ENCODE measurements at places on chromosomes 12 and 14.

DNA sequence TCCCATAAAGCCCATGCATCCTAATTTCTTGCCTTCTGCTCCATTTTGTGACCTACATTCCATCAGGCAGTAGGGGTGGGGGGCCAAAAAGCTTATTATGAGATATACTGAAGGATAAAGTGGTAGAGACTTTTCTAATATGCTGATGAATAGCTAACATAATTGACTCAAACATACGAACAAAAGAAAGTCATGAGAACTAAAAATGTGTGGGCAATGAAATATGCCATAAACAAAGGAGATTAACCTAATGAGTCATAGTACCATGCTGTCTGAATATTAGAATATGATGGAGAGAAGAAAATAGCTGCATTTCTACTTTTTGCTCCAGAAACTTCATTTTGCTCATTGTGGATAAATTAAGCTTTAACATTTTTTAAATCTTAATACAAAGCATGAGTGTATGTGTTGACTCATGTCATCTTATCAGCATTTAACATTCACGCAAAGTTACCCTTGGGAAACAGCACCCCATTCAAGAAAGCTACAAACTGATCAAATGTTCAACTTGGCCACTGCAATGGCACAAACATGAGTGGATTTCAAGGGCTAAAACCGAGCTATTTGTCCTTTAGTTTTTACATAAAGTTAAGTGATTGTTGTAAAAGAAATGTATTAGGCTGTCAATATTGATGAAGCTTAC lies 64.0 kb upstream of the DIO2 start:
- DNase-seq, result no peak

DNA sequence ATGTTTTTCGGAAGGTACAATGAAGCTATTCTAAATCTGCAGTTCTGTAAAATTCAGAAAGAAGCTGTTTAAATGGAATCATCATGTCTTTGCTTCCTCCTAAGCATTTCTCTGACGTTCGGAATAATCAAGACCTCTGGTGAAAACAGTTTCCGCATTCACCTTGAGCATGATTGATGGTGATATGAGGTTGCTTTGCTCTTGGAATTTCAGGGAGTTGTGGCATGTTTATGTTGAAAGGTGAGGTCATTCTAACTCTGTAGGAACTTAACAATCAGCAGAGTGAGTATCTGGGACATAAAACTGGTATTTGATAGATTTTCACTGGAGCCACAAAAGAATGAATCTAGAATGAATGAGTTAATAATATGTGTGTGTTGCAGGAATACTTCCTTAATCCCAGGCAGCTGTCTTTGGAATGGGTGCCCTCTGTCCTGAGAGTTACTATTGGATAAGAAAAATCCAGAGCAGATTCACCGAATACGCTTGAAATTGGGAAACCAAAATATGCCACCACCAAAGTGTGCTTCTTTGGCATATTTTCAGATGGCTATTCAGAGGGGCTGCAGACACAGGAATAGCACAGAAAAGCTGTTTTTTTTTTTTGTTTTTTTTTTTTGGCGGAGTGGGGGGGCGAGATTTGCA lies 599.1 kb downstream of the CCER1 start:
- no peak for DNase-seq

- DNase-seq, result no peak
These were observed 39.1 kb upstream of the PNMA1 start for GRCh38 chr14:73753124-73753886.

- DNase-seq, result no peak
These were observed 260.3 kb downstream of the VRK1 start for GRCh38 chr14:97057238-97058073.

GRCh38 chr12:115752913-115753726 lies 524.4 kb downstream of the MED13L start:
- DNase-seq, result no peak

- no peak for DNase-seq
These were observed 240.5 kb downstream of the ADGRD1 start for GRCh38 chr12:131194166-131194565.

DNA sequence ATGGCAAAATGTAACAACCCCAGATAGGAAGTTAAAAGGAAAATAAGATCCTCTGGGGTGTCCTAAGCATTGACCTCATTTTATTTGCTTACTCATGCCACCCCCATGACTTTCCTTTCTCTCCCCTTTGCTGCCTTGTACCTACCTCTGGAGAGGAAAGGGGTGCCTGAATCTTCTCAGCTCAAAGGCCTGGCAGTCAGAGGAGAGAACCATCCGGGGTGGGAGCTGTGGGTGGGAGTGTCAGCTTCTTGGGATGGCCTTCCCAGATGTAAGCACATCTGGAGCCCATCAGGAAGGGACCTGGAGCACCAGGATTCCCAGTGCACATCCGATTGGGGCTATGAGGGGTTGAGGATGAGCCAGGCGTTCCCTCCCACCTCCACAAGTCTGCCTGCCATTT lies 5.2 kb upstream of the ITGA5 start:
- no peak for DNase-seq

DNA sequence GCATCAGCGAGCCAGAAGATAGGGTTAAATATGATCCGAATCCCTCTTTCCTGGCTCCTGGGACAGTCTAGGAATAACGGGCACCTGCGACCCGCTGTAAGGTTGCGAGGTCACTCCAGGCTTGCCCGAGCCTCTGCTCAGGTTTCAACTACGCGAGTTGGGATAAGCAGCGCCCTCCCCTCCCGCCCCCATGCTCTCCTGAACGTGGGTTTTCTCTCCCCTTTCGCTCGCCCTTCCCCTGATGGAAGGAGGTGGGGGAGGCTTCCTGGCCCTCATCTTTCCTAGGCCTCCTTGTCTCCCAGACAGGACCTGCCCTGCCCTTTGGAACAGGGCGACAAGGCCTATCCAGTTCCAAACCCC lies 753 bp upstream of the ATP5MC2 start:
- no peak for DNase-seq

- no peak for DNase-seq
These were observed 7.6 kb upstream of the REP15 start for GRCh38 chr12:27688671-27689070.

DNA sequence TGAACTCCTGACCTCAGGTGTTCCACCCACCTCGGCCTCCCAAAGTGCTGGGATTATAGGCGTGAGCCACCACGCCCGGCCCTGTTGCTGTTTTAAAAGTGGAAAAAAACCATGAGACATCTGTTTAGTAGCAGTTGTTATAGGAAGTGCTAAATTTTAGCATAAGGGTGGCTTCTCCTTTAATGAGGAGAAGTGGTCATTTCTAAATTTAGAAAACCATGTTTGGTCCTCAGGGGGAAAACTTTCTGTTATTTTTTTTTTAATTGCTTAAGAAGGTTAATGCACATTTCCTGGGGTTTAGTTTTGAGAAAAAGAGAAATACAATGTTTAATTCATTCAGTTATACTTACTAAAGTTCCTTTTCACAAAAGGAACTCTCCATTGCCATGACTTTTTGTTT lies 102.1 kb downstream of the MYRFL start:
- DNase-seq, result no peak

GRCh38 chr14:23187925-23188324 lies 4.5 kb upstream of the SLC7A8 start:
- DNase-seq, result no peak

GRCh38 chr12:2481951-2482350 lies 312.8 kb upstream of the FKBP4 start:
- no peak for DNase-seq

DNA sequence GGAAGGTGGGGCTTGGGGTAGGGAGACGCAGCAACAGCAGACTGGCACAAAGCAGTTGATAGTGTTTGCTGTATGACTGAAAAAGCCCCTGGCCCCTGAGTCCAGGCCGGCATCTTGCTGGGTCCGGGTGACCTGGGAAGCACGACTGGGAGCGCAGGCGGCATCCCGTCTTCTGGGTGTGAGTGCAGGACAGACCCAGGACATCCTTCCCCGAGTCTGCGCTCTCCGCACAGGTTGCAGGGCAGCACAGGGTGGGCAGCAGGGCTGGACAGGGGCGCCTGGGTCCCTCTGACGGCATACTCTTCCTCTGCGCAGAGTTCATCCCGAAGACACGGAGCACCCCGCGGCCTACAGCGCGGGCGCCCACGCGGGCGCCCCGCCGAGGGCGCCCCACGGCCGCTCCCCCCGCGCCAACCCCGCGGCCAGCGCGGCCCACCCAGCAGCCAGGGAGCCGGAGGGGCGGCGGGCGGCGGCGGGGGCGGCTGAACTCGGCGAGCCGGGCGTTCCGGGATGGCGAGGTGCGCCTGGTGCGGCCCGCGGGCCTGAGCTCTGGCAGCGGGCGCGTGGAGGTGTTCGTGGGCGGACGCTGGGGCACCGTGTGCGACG lies 9.2 kb upstream of the CYP46A1 start:
- no peak for DNase-seq

DNA sequence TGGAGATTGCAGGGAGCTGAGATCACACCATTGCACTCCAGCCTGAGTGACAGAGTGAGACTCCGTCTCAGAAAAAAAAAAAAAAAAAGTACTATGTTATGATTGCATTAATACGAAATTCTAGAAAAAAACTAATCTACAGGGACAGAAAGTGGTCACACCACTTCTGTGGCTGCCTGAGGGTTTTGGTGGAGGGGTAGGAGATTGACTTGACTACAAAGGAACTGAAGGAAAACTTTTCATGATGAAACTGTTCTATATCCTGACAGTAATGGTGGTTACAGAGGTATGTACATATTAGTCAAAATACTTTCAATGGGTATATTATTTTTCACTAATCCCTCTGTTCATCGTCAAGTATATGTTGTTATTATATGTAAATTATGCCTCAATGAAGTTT lies 42.1 kb downstream of the FOXN3 start:
- no peak for DNase-seq

DNA sequence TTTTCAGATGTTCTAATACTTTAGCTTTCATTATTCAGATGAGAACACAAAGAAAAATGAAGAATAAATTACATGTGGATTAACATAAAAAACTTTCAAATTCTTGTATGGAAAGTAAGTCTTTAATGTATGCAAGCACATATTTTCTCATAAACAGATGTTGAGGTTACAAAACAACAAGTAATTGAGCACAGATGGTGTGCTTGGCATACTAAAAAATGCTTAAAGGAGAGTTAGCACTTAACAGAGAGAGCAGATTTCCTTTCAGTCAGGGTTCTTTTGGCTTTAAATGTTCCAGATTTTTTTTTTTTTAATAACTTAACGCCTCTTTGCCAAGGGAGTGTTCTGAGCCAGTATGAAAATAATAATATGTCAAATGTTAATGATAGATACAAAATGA lies 96.0 kb downstream of the RASSF9 start:
- no peak for DNase-seq

DNA sequence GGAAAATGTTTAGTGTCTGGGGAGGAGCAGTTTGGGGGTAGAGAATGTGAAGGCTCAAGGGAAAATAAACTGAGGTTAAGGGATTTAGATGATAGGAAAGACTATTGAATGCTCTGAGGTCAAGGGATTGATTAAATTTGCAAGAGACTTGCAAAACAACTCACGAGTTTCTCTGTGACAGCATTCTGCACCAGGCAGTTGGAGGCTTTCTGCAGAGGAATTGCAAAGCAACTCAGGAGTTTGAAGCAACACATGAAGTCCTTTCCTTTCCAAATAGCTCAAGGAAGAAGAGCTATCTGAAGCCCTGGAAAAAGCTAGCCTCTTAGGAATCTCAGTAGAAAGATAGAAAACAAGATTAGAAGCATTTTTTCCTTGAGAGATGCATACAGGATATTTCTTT lies 23.9 kb downstream of the SLC7A8 start:
- DNase-seq, result no peak

DNA sequence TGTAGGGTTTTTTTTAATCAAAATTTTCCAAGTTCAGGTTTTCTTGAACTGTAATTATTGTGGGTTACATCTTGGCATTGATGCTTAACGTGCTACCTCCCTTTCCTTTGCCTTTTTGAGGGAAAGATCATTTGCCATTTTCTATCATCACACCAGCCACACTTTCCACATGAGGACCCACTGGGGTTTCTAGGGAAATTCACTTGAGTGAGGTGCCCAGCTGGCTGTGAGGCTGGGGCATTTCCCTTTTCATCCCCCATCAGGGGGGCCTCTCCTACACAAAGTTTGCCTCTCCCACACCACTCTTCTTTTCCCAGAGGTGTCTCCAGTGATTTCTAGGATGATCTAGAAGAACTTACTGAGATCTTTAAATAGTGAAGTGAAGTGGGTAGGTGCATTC lies 335.7 kb downstream of the BMP4 start:
- no peak for DNase-seq

- DNase-seq, result no peak
These were observed 23.4 kb downstream of the KIF26A start for GRCh38 chr14:104161602-104162367.

DNA sequence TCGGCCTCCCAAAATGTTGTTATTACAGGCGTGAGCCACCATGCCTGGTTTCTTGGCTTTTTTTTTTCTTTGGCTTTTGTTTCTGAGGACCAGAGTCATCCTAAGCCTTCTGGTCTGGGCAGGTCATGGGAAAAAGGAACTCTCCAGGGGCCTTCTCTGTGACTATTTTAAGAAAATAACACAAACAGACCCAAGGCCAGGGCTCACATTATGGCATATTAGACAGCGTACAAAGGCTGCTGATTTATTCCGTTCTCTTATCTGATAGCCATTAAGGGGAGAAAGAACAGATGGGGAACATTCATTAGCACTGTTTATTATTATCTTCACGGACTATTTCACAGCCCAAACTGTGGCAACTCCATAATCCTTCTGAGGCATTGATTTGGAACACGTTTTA lies 28.8 kb upstream of the MANSC4 start:
- no peak for DNase-seq

GRCh38 chr12:105278043-105278697 lies 42.2 kb upstream of the APPL2 start:
- DNase-seq, result no peak

DNA sequence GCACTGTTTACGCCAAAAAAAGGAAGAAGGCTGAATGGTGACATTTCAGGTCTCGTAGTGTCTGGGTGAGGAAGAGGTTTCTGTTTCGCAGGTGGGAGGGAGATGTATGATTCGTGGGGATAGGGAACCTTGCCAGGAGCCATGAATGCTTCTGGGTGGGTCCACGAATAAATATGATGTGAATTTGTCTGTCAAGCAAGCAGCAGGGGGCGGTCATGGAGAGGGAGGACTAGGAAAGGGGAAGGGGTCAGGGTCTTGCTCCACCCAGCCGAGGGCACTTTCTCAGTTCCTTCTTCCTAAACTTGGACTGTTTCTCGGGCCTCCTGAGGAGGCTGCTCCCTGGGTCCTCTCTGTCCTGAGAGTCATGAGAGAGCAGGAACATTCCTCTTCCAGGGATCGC lies 72.5 kb downstream of the LGMN start:
- no peak for DNase-seq

DNA sequence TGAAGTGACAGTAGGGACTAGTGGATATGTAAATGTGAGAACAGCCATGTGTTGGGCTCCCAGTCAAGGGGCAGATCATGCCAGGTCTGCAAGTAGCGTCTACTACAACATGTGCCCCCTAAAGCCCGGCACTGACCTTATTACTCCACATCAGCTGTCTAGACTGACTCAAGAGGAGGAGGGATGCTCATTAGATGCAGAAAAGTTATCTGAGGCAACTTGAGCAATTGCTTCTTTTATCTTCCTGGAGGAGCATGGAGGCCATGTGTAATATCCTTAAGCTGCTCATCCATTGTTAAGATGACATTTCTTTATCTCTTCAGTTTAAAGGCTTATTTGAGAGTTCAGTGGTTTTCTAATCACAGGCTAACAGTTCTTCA lies 404.7 kb upstream of the FLRT2 start:
- DNase-seq, result no peak
